Midbrain (tissue), 1 donor: ENCODE measurements at places on chromosomes 1 and 21.

- peak; percentile 9 for DNase-seq
Measured at GRCh38 chr1:242522304-242522945, 2.1 kb downstream of the PLD5 start.

DNA sequence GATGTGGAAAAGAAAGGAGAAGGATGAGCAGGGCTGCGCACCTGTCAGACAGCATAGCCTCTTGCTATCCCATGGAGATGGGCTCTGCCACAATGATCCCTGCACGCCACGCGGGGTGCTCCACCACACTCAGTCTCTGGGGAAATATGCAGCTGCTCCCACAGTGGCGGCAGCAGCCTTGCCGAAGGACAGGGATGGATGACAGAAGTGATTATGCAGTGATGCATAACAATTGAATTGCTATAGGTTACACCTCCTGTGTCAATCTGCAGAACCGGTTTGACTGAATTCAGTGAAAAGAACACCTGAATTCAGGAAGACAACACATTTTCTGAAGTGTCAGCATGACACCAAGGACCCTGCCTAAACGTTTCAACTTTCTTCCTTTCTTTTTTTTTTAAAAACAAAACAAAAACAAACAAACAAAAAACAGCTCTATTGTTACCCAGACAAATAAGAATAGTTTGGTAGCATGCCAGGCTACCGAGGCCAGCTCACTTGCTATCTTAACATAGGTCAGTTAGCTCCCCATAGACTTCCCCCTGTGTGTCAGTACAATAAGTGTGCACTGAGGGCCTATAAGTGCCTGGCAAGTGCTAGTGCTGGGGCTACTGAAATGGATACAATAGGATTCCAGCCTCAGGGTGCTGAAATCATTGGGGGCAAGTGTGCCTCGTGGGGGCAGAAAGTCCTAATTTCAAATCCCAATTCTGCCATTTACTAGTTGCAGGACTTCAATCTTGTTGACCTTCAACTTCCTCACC is 127.6 kb upstream of the LMO4 start:
- no peak for DNase-seq

DNA sequence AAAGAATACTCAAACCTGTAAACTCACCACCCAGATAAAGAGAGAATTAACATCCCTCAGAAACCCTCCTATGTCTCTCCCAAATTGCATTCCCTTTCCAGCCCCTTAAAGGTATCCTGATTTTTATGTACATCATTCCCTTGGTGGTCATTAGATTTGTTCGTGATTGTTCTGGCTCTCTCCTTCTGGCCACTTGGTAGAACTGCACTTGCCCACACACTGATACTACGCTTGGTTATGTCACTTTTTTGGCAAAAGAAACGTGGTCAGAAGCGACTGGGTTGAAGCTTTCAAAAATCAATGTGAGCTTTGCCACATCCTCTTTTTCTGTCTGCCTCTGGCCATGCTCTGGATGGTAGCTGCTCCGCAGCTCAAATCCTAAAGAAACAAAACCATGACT is 76.3 kb downstream of the KRTAP19-8 start:
- DNase-seq: no peak

DNA sequence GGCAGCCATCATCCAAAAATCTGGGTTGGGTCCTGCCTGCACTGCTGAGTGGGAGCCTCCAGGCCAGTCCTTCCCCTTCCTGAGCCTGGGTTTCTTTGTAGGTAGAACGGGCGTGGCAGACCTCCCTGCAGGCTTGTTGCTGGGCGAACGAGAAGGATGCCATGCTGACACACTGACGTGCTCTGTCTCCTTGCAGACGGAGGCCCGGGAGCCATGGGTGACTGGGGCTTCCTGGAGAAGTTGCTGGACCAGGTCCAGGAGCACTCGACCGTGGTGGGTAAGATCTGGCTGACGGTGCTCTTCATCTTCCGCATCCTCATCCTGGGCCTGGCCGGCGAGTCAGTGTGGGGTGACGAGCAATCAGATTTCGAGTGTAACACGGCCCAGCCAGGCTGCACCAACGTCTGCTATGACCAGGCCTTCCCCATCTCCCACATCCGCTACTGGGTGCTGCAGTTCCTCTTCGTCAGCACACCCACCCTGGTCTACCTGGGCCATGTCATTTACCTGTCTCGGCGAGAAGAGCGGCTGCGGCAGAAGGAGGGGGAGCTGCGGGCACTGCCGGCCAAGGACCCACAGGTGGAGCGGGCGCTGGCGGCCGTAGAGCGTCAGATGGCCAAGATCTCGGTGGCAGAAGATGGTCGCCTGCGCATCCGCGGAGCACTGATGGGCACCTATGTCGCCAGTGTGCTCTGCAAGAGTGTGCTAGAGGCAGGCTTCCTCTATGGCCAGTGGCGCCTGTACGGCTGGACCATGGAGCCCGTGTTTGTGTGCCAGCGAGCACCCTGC is 1.4 kb downstream of the GJA4 start:
- DNase-seq: no peak

DNA sequence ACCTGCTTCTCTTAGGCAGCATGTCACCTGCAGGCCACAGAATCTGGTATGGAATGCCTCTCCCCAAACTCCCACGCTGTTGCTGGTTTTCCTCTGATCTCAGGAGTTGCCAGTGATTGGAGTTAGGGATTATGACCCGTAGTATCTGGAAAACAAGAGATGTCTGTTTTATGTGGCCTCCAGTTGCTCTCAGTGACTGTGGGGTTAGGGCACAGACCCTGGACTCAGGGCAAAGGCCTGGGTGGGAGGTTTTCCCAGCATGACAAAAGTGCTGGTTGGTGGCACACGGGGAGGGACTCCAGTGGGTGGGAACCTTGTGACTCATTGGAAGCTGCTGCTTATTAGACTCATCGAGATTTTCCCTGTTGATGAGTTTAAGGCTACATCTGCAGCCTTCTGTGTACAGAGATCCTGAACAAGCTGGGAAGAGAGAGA is at the start of gene NR1I3:
TSS of gene NR1I3 (minus strand) at position 165 of the 435 bp plus-strand sequence. CDS start 1,638 bp downstream, outside the sequence.
- DNase-seq: no peak

DNA sequence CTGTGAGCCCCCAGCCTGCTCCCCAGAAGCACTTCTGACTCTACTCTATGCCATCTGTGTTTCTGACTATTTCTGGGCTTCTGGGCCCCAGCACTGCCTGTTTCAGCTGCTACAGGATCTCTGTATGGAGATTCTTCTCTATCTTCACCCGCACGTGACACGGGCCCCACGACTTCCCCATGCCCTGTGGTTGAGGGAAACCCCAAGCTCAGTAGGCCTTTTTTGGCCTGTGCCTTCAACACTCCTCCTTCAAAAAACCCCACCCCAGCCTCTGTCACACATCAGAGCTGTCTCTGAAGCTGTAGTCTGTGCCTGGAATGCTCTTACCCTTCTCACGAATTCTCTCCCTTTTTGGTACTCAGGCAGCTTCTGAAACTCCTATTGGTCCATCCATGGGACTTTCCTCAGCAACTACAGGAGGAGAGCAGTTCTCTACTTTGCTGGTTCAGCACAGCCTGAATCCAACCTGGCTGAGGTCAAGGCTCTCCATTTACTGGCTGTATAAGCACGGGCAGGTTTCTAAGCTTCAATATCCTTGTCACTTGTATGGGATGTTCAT is 2.0 kb upstream of the NID1 start:
- no peak for DNase-seq

- DNase-seq: no peak
Measured at GRCh38 chr1:20187103-20187812, 940 bp upstream of the PLA2G2C start.

GRCh38 chr1:159214149-159214760 is 9.6 kb downstream of the ACKR1 start:
- peak; percentile 59 for DNase-seq

DNA sequence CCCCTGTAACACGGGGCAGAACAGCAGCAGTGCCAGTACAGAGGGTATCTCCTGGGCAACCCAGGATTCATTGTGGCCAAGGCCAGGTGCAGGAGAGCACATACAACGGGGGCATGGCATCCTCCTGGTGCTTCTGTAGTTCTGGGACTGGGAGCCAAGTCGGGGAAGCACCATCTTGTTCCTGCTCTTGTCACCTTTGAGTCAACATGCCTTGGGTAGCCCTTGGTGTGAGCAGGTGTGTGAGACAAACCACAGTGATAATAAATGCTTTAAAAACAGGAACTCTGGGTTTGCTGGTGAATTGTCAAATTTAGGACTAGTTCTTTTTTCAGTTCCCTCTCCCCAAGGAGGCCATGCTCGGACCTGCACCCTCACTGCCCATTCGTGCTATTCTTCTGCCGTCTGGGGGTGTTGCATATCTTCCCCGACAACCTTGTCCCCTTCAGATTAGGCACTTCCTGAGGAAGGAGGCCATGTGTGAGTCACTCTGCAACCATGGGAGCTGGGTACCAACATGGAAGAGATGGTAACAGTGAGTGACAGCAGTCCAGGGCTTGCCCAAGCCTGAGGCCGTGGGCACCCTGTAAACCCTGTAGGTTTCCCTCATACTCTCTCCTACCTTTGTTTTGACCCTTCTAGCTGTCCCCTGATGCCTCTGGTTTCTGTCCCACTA is 150.2 kb downstream of the GRIK3 start:
- DNase-seq: no peak

GRCh38 chr1:116075990-116076389 is 35.2 kb upstream of the MAB21L3 start:
- DNase-seq: no peak

DNA sequence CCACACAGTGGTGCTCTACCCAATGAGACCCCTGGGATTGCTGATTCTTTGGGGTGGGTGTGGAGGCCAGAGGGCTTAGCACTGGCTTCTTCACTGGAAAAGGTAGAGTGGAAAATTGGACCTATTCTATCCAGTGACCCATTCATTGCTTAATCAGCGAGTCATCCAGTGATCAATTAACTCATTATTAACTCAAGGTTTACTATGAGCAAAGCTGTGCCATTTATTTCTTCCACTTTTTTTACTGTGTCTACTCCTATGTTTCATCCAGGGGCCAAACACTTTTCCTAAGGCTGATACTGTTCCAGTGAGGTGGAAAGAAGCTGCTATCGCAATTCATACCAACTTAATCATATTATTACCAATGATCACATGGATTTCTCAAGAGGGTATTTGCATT is 363.9 kb downstream of the RPS6KC1 start:
- DNase-seq: no peak

DNA sequence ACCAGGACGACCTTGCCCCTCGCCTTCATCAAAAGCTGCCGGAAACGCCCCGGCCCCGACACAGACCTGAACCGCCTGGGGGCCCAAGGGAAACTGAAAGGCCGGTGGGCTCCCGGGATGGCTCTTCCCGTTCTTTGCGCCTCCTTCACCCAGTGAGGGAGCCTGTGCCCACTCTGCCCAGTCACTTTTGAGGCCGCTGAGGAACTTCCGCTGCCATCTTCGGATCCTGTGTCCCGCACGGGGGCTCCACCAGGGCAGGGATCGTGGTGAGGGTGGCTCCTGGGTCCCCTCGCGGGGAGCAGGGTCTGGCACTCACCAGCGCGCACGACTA is 104.0 kb downstream of the PPIAL4G start:
- DNase-seq: no peak

GRCh38 chr21:26125433-26126167 is 45.0 kb downstream of the APP start:
- no peak for DNase-seq

DNA sequence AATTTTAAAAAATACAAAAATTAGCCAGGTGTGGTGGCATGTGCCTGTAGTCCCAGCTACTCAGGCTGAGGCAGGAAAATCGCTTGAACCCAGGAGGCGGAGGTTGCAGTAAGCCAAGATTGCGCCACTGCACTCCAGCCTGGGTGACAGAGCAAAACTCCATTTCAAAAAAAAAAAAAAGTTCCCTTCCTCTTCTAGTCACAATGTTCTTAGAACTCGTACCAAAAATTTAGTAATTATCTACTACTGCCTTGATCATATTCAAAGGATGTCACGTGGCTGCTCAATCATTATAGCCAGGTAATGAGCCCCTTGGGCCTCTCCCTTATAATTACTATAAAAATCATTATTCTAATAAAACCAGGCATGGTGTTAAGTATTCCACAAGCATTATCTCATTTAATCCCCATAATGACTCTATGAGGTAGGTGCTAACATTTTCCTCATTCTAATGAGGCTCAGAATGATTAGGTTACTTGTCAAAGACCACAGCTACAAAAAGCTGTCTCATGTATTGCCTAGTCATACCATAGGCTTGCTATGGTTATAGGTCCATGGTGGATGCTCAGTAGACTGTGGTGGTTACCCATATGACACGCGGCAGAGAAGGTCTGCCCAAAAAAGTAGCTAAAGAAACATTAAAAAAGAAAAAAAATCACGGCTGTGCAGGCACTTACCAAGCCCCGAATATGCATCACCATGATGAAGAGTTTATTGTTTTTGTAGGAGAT is 15.5 kb upstream of the PPP1R15B start:
- no peak for DNase-seq

DNA sequence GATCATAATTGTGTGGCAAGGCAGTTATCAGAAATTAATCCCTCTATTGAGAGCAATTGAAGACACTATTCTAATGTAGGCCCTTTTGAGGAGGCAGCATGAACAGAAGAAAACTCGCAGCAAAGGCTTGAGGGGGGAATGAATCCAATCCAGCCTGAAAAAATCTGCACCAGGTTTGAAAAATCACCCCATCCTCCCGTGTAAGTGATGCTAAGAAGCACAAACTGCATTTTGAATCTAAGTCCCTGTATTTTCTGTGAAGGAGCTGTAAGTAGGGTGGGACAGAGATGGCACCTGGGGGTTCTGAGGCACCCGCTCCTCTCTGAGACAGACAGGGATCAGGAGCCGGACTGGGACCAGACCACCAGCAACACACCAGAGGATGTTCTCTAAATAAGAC is at the start of gene CRB1:
TSS of gene CRB1 (plus strand) at position 241 of the 400 bp plus-strand sequence. CDS start 161 bp downstream, outside the sequence.
- DNase-seq: peak; percentile 52

GRCh38 chr1:201606623-201607022 is 67.7 kb downstream of the NAV1 start:
- DNase-seq: no peak

- no peak for DNase-seq
Measured at GRCh38 chr1:111625276-111625675, 5.7 kb downstream of the RAP1A start.

DNA sequence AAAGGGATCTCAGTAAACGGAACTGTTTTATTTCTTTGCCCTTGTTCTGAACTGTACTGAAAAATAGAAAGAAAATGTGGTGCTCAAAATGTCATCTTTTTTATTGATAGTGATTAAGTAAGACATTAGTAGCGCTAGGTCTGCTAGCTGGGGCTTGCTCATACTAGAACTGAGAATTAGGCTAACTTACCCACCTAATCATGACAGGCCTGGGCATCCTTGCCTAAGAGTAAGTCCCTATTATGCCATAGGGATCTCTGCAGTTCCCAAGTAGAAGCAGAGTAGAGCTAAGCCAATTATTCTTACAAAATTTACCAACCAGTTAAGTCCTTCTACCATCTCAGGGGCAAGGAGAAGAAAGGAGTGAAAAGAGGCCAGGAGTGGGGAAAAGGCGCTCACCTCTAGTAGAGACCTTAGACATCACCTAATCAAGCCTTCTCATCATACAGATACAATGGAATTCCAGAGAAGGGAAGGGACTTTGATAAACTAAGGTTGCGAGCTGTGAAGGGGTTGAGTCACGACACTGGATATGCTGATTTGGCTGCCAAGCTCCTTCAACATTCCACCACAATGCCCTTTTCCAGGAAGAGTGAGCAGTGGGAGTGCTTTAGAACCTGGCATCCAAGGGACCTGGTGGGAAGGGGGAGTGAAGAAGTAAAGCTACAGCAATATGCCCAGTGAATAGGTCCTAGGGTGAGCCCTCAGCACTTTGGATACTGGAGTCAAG is 27.7 kb upstream of the RPTN start:
- no peak for DNase-seq
